ENCODE measurements at places on chromosomes 3 and 15. TPM values are rescaled to one million over a fixed set of nuclear protein-coding genes. Genes with fewer than 3 reads are reported as not detected.

Gene TMEM45A
- total RNA-seq = 277 TPM

Gene TNK2
- total RNA-seq = 10.1 TPM

Gene LYSMD4
- total RNA-seq = 5.8 TPM

Gene SPINK8
- total RNA-seq = not detected

Gene IL5RA
- not detected for total RNA-seq

Gene ZDHHC23
- 2.9 TPM for total RNA-seq

Gene CAMK1
- 30.7 TPM for total RNA-seq

Gene C3orf70
- 2.4 TPM for total RNA-seq

Gene PRSS50
- not detected for total RNA-seq

Gene CPN2
- total RNA-seq = not detected

Gene P2RY1
- total RNA-seq = 3.6 TPM

Gene LRRC49
- 4.9 TPM for total RNA-seq

Gene AGTR1
- 3.1 TPM for total RNA-seq

Gene GOLGB1
- total RNA-seq = 28.4 TPM

Gene CLDN18
- total RNA-seq = not detected

Gene SLC6A20
- total RNA-seq = not detected

Gene DPPA2
- total RNA-seq = not detected

Gene CILP
- 0.16 TPM for total RNA-seq

Gene CCR5
- total RNA-seq = not detected

Gene UBA7
- 27.5 TPM for total RNA-seq

Gene C3orf22
- not detected for total RNA-seq

Gene GOLGA6L7
- not detected for total RNA-seq

Gene SPPL2A
- total RNA-seq = 112 TPM

Gene ZNF197
- 10.5 TPM for total RNA-seq

Gene P2RY14
- total RNA-seq = not detected

Gene GPR87
- total RNA-seq = not detected

Gene SKIC8
- 71.1 TPM for total RNA-seq

Gene ANKRD34C
- not detected for total RNA-seq

Gene SERINC4
- total RNA-seq = not detected

Gene HRH1
- total RNA-seq = 8.6 TPM

Gene OR5K2
- total RNA-seq = not detected

Gene PPM1L
- 0.72 TPM for total RNA-seq

Gene FAM98B
- total RNA-seq = 6.0 TPM

Gene RBP2
- total RNA-seq = not detected

Gene TNFAIP8L3
- 3.8 TPM for total RNA-seq

Gene MKRN3
- total RNA-seq = 0.16 TPM

Gene XCR1
- total RNA-seq = not detected

Gene HIGD2B
- total RNA-seq = not detected

Gene RTP3
- not detected for total RNA-seq

Gene CRABP1
- total RNA-seq = not detected

Gene BCL2A1
- not detected for total RNA-seq

Gene GOLGA6L10
- not detected for total RNA-seq

Gene ANKRD63
- not detected for total RNA-seq

Gene HHATL
- total RNA-seq = not detected

Gene RPS17
- total RNA-seq = 2,703 TPM

Gene HES1
- 24.1 TPM for total RNA-seq

Data from cardiac atrium fibroblast (primary cell).